ENCODE measurements at places on chromosomes 7 and 10.
A peak's percentile ranks its signal among the peaks of the same experiment; 100 is the strongest.

GRCh38 chr7:50436133-50436806 lies 13.9 kb downstream of the FIGNL1 start:
- peak; percentile 80 for DNase-seq

GRCh38 chr10:9853405-9854355 lies 1164.0 kb upstream of the CELF2 start:
- no peak for DNase-seq

GRCh38 chr10:114095559-114096337 lies 52.1 kb downstream of the ADRB1 start:
- no peak for DNase-seq

GRCh38 chr7:84546403-84546802 lies 351.8 kb upstream of the SEMA3A start:
- DNase-seq: no peak

DNA sequence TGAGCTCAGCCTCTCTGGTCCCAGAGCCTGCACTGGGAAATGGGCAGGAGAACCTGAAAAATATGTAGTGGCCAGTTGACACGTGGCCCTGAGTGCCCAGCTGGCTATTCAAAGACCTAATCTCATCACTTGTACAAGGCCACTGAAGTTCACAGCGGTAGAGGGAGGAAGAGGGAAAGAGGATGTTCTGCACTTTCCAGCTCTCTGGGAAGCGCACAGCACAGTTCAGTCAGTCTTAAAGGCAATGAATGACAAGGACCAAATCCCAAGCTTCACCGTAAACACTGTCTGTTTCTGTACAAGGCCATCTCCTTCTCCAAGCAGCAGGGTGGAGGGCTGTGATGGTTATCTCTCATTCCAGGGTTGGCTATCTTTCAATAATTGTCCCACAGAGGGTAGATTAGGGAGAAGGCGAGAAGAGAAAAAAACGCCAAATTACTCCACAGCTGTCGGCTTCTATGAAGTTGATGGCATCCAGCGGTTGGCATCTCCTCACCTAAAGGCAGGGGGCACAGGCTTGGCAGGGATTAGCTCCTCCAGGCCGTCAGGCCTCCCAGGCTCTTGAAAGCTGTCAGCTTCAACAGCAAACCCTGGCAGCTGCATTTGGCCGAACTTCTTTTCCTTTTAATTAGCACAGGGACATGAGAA lies 10.6 kb downstream of the SFMBT2 start:
- no peak for DNase-seq

DNA sequence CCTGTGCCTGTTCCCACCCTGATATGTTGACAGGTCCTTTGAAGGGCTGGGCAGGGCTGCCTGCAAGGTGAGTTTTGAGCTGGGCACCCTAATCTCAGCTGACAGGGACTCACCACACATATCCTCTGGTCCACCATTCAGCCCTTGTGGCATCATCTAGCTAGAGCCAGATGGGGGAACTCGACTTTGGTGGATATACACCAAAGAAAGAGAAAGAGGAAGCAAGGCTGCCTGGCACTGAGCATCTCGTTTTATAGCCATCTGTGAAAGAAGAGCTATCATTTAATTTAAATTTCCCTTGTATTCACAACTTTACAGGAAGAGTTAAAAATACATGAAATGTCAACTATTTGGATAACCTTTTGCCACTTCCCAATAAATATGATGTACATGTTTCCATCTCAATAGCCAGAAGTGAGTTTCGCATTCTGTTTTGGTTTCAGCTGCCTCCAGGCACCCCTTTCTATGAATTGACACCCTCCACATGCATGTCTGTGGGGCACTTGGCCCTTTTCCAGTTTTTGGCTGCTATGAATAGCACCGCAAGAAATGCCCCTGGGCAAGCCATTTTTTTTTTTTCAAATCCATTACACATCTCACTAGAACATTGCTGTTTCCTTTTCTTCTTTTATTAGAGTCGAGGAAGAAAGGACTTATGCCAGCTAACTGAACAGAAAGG lies 22.9 kb upstream of the GRB10 start:
- DNase-seq: peak; percentile 73

- no peak for DNase-seq
Measured at GRCh38 chr10:115525141-115525540, 432.0 kb downstream of the ATRNL1 start.

GRCh38 chr7:11461946-11462345 lies 370.1 kb downstream of the THSD7A start:
- DNase-seq: no peak

DNA sequence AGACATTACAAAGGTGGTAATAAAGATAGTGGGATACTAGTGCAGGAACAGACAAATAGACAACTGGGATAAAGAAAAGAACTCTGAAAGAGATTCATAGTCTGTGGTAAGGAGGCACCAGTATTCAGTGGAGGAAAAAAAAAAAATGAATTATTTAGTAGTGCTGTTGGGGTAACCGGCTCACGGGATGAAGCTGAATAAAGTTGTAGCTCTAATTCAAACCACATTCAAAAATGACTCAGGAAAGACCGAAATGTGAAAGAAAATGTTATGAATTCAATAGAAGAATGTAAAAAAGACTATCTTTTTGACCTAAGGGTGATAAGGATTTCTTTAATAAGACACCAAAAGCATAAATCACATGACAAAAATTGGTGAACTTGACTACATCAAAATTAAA lies 83.1 kb upstream of the HABP2 start:
- DNase-seq: no peak

DNA sequence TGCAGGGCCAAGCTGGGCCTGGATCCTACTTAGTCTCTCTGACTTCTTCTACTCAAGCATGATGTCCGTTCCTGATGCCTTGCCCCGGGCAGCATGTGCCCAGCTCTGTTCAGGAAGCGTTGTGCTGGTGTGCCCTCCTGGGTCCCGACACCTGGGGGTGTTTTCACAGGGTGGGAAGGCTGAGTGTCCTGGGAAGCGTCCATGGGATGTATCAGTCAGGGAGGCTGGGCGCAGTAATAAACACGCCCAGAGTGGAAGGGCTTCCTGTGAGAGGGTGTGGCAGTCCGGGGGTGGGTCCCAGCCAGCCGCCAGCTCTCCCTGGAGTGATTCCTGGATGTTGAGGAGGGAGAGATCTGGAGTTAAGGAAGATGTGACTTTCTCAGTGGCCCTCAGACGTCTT lies 29.0 kb downstream of the FOXK1 start:
- no peak for DNase-seq

- no peak for DNase-seq
Measured at GRCh38 chr10:81116990-81117389, 579.3 kb downstream of the SH2D4B start.

DNA sequence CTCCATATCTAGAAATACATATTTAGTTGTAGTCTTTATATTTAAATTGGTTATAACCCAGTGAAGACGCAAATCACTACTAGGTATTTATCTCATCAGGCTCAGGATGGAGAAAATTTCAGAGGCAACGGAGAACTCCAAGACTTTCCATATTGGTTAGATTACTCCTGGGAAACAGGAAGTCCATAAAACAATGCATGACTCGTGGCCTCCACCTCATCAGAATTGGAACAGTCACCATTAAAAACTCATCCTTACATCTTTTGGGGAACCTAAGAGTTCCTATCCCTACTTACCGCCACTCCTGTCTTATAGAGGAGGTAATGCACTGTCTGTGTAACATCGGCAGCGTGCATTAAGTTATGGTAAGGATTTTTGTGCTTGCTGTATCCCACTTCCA lies 177.6 kb downstream of the PPP1R17 start:
- no peak for DNase-seq

GRCh38 chr10:56123247-56123646 lies 237.8 kb downstream of the ZWINT start:
- DNase-seq: no peak

GRCh38 chr10:131746785-131747184 lies 154.0 kb upstream of the PPP2R2D start:
- no peak for DNase-seq

GRCh38 chr7:41793556-41793955 lies 90.7 kb upstream of the INHBA start:
- no peak for DNase-seq

DNA sequence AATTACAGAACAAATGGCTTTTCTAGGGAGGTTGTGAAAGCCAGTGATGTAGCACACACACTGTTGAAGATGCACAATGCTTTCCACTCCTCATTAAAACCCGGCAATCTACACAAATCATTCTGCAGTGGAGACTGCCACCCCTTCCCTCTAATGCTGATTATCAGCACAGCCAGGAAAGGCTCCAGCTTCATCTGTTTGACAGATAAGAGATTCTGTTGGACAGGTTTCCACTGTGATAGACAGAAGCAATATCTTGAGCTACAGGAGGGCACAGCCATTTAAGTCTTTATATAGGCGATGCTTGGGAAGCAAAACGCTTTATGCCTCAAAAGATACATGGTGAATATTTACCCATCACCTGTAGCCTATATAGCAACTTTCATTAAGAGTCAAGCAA lies 555.6 kb downstream of the GLRX3 start:
- no peak for DNase-seq

All from suppressor macrophage treated with lipopolysaccharide for 4 hours (primary cell).